Aorta (tissue), 5 donors: ENCODE measurements at places on chromosomes 16 and 17. TPM values are rescaled to one million over a fixed set of nuclear protein-coding genes. Genes with fewer than 3 reads are reported as not detected.

- DNase-seq, result no peak
Observed at GRCh38 chr17:47785538-47786123, 36.0 kb downstream of the OSBPL7 start.

DNA sequence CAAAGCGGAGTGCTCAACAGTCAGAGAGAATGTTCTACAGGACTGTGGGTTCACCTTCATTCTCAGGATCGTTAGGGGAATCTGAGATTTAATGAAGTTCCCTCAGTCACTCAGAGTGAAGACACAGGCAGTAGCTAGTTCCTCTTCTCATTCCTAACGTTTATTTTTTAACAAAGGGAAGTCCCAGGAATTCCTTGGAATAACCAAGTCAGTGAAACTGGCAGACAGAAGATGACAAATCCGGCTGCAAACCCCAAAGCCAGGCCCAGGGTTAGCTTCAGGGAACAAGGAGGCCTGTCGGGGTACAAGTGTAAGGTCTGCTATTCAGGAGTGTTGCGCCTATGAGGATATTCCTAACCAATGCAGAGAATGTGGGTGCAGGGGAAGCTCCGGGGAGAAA is 42.0 kb downstream of the COTL1 start:
- no peak for DNase-seq

GRCh38 chr16:48052731-48053417 is 102.9 kb downstream of the ABCC12 start:
- DNase-seq, result no peak

- no peak for DNase-seq
Observed at GRCh38 chr16:83850947-83851346, 43.2 kb downstream of the HSBP1 start.

DNA sequence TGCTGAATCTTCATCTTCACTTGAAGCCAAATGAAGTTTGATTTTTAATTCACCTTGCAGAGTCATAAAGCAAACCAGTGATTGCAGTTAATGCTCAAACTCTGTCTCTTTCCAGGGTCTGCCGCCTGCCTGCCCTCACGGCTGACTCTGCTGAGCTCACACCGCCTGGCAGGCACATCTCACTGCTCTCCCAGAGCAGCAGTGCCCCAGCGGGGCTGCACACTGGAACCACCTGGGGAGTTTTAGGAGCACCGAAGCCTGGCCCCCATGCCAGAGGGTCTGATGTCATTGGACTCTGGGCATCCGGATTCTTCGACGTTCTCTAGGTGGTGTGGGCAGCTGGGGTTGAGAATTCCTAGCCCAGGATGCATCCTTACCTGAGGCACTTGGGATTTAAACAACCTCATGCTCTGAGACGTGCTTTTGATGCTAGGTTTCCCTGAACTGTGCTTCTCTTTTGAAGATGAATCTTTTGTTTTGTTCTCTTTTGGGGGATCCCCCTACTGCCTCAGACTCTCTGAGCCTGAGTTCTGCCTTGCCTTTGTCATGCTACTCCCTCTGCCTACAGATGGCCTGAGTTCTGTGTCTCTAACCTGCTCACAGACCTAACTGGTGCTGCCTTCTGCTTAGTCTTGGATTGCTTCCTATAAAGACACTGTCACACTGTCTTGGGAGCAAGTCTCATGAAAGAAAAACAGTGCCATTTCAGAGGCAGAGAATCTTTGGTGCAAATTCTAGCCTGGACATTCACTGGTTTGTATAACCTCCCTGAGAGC is 438.1 kb upstream of the CCL2 start:
- no peak for DNase-seq

DNA sequence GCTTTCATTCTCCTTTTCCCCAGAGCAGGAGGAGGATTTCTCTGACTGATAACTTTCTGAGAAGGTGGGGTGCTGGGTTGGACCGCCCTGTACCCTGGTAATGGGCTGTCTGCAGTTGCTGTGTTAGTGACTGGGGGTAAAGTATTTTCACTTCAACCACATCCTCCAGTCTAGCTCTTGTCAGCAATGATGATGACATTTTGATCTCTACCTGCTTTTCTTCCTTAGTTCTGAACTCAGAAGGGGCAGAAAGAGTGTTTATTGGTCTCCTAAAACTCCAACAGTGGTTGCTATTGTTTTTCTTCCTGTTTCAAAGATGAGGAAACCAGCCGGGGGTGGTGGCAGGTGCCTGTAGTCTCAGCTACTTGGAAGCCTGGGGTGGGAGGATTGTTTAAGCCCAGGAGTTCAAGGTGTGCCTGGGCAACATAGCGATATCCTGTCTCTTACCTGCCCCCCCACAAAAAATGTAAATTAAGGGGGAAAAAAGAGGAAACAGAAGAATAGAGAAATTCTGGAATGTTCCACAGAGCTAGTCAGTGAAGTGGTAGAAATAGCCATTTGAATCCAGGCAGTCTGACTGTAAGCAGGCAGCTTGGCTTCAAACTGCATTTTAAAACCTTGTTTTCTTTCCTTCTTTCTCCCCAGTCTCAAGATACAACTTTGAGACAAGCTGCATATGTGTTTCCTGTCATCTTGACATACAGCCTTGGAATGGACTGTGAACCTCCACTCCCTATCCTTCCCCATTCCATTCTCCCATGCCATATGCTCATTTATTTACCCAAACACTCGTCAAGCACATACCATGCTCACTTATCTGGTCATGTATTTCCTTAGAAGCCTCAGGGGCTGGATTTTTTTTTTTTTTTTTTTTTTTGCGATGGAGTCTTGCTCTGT is 3.3 kb upstream of the N4BP1 start:
- no peak for DNase-seq

- DNase-seq, result peak; percentile 72
Observed at GRCh38 chr17:6454495-6455320, 10.5 kb downstream of the PIMREG start.

DNA sequence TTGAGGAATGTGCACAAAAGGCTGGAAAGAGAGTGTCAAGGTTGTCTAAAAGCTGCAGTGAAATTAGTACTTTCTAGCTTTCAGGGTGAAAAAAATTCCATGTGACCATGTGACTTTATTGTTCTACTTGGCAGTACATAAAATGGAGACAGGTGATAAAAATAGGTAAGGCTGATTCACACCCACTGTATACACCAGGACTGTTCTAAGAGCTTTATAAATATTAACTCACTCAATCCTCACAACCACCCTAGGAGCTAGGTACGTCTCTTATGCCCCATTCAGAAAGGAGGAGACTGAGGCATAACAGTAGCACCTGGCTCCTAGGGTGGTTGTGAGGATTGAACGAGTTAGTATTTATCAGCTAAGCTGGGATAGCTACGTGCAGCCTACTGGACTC is 28.2 kb upstream of the DNAH17 start:
- no peak for DNase-seq

- DNase-seq, result no peak
Observed at GRCh38 chr16:23710008-23710407, 3.0 kb downstream of the ERN2 start.

DNA sequence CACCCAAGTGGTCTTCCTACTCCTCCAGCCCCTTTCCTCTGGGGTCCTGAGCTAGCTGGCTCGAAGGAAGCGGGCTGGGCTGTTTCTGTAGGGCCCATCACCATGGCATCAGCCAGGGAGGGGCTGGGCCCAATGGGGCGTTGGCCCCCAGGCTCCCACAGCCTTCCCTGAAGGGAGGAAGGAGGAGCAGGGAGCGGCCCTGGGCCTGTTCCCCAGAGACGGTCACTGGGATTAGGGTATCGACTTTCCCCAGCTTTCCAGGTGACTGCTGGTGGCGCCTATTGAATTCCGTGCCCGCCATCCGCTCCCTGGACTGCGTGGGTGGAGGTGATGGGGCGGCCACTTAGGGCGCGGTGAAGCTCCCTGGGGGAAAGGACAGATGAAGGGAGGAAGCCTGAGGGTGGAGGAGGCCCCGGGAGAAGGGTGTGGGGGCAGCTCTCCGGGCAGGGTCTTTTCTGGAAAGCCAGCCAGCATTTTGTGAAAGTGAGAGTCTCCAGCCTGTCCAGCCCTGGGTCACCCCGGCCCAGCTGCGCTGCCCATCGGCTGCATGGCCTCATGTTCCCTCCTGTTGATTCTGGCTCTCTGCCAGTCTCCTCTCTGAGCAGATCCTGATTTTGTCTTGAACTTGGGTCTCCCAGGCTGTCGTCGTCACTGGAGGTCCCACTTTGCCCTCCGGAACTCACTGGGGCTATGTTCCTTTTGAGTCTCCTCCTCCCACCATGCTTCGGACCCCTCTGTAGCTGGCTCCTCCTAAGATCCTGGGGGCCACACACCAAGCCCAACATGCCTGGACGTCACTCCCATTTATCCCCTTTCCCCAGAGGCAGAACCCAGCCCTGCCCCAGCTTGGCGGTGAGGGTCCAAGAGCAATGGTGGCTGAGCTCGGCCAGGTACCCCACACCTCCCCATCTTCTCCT is 9.8 kb downstream of the NHERF1 start:
- no peak for DNase-seq

- DNase-seq, result peak; percentile 94
Observed at GRCh38 chr16:89556750-89557689, 3.5 kb upstream of the RPL13 start.

GRCh38 chr16:88442383-88442726 is 10.7 kb upstream of the ZFPM1 start:
- DNase-seq, result no peak

DNA sequence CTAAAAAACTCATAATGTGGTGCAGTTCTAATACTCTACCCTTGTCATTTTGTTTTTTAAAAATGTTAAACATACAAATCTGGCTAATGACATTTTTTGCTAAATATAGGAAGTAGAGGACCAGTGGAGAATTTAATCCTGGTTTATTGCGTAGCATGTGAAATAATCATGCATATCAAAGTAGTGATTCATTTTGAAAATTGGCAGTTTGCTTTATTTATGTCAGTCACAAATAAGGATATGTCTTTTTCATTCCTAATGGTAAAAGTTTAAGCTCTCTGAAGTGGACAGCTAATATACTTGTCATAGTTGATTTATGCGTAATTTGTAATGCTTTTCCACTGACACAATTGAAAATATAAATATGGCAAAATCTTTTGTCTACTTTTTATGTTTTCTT is 224.2 kb downstream of the BCAS3 start:
- DNase-seq, result no peak

Gene DHRS7C
- not detected for polyA plus RNA-seq

Gene TNK1
- polyA plus RNA-seq, result 3.1 TPM

Gene RAB26
- 4.8 TPM for polyA plus RNA-seq

Gene KCNJ18
- polyA plus RNA-seq, result not detected

Gene CTDNEP1
- polyA plus RNA-seq, result 113 TPM

Gene CHST6
- 0.49 TPM for polyA plus RNA-seq

Gene TMEM92
- 12.4 TPM for polyA plus RNA-seq

Gene TBC1D3C
- polyA plus RNA-seq, result not detected
